Stimulated activated CD4-positive, alpha-beta T cell treated with anti-CD3 and anti-CD28 coated beads, TNF-alpha, amount 100 ng/mL, for 48 hours (primary cell): ENCODE measurements at places on chromosomes 2 and 18.

GRCh38 chr2:33673937-33674336, 74.8 kb upstream of the FAM98A start:
- DNase-seq = no peak

DNA sequence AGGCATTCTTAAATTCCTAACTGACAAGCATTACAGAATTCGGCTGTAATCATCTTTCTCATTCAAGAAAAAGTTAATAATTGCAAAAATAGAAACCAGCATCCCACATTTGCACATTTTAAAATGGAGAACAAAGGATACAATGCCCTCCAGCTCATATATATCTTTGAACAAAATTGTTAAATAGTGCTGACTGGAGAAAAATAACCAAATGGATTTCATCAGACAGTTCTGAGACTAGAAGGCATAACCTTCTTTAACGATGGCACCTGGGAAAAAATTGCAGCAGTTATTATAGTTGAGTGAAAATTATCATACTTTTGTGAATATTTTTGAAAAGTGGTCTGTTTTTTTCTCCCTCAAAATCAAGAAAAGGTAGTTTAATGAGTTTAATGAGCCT, 138.9 kb upstream of the CDH19 start:
- no peak for DNase-seq

DNA sequence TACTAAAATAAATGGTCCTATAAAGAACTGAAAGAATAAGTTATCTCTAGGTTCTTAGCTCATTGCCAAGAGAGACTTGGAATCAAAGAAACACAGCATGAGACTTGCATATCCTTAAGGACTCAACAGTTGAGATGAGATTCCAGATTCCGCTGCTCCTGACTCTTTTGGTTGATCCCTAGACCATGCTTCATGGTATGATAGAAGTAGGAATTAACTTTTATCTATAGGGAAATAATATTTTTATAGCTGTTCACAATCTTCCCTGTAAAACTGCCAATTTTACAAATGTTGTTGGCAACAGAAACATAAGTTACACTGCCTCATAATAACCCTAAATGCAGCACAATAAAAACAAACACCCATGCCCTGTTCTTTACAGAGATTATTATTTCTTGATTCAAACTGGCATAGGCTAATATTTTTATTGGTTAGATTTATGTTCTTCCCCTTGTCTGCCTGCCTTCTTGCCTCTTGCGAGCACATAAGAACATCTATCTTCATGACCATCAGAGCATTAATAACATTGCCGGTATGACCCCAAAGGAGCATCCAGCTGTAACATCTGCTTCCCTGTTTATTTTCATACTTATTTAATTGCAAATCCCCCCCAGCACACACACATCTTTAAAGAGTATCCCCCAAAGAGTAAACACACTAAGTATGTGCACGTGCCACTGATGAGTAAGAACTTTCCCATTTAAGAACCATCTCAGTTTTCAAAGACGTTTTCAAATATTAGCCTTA, 735.7 kb upstream of the SLC8A1 start:
- DNase-seq = no peak

DNA sequence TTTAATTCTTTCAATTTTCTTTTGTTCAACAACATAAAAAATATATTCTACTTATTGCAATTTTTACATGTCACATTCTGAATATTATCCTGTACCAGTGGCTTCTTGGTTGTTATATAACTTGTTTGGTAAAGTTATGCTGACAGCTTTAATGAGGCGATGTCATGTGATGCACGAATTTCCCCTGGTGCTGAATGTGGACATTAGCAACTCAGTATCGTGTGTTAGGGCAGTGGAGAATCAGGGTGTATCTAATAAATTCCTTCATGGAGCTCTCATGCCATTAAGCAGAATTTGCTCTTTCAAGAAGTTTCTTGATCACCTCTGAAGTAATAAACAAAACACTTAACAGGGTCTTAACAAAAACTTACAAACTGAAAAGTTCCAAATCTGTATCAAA, 99.6 kb upstream of the DNMT3A start:
- no peak for DNase-seq

DNA sequence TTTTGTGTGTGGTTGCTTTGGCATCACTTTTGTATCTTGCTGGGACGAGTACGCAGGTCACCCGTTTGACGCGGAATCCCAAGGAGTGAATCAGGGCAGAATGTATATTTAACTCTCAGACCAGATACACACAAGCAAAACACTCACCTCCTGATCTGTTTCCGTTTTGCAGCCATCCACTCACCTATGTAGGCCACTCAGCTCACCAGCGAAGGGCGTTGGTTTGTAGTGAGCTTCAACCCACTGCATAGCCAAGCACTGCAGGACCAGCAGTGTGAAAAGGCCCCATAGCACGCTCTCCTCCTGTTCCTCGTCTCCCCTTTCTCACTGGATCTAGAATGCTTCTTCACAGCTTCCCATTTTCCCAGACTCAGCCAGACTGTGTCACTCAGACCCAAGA, 58.3 kb downstream of the ZNF532 start:
- no peak for DNase-seq

DNA sequence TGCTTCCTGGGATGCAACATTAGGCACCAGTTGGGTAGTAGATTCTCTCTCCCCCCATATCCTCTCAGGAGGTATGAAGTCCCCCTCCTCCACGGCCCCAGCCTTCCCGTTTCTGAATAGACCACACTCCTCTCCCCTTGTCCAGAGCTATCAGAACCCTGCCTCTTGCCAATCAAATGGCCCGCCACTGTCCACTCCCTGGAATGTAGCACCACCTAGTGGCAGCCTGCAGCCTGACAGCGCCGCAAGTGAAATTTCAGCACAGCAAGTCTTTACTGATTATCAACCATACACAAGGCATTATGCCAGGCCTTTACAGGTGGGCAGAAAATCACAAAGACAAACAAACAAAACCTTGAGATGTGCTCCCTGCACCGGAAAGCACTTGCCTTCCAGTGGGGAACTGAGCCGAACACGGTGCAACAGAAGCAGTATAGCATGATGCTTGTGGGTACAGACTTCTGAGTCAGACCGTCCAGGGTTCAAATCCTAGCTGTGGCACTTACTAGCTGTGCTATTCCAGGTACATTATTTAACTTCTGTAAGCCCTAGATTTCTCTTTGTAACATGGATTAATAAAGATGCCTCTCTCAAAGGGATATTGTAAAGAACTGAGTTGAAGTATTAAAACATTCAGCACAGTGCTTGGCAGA, 174.0 kb downstream of the SMAD2 start:
- DNase-seq = peak; percentile 46
